CD14-positive monocyte (primary cell): ENCODE measurements at places on chromosomes 1 and 21. TPM values are rescaled to one million over a fixed set of nuclear protein-coding genes. Genes with fewer than 3 reads are reported as not detected.

GRCh38 chr1:69498711-69499110 is 69.0 kb upstream of the LRRC7 start:
- no peaks in the 10 kb centered on the region for H3K4me1 ChIP-seq
- no peak for DNase-seq
- H3K27me3 ChIP-seq = no peaks in the 10 kb centered on the region
- H3K4me3 ChIP-seq = no peak overlapping the region
- H3K36me3 ChIP-seq = no peaks in the 10 kb centered on the region
- no peak overlapping the region for H3K27ac ChIP-seq

The TMEM82 gene
- not detected for polyA plus RNA-seq

GRCh38 chr1:11757047-11757446 is 4.9 kb upstream of the C1orf167 start:
- H3K36me3 ChIP-seq = no peaks in the 10 kb centered on the region
- DNase-seq = no peak
- no peak overlapping the region for H3K27ac ChIP-seq
- peaks cover 11% of the 10 kb centered on the region for H3K27me3 ChIP-seq
- no peak overlapping the region for H3K4me3 ChIP-seq

DNA sequence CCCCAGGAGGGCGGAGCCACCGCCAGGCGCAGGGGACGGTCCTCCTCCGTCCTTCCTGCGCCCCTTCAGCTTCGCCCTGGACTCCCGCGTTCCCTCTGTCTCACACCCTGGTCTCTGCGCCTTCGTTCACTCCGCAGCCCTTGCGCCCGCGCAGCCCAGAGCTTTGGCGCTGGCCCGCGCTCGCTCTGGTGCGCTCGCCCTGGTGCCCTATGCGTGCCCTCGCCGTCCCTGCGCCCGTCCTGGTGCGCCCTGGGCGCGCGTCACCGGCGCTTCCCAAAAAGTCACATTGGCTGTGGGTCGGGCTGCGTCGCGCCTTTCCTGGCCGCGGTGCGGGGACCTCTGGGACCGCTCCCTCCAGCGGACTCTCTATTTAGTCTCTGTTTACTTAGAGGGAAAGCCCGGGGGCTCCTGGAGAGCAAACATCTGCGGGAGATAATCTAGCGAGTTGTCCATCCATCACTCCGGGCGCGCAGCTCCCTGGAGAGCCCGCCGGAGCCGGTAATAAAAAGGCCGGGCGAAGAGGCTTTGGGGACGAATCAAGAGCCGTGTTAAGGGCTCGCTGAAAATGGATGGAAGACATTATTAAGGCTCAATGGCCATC is 178.6 kb downstream of the PRDM16 start:
- H3K27ac ChIP-seq = no peak overlapping the region
- no peak for DNase-seq
- H3K36me3 ChIP-seq = no peaks in the 10 kb centered on the region
- H3K4me1 ChIP-seq = no peaks in the 10 kb centered on the region

The SSU72 gene
- 82.4 and 88.1 TPM in 2 replicates for polyA plus RNA-seq

The CELA2B gene
- not detected for polyA plus RNA-seq

- DNase-seq = no peak
- no peaks in the 10 kb centered on the region for H3K4me1 ChIP-seq
- no peaks in the 10 kb centered on the region for H3K36me3 ChIP-seq
- no peaks in the 10 kb centered on the region for H3K27me3 ChIP-seq
- H3K4me3 ChIP-seq = no peak overlapping the region
Observed at GRCh38 chr1:182473556-182473955, 23.6 kb downstream of the RGSL1 start.
